Caco-2 (cell line): ENCODE measurements at places on chromosomes 16 and 17. TPM values are rescaled to one million over a fixed set of nuclear protein-coding genes. Genes with fewer than 3 reads are reported as not detected.

- H3K27me3 ChIP-seq: no peaks in the 10 kb centered on the region
- DNase-seq: no peak
- H3K4me3 ChIP-seq: no peak overlapping the region
Observed at GRCh38 chr16:12675046-12675445, 128.6 kb downstream of the CPPED1 start.

- H3K4me1 ChIP-seq: peaks cover 31% of the 10 kb centered on the region
- H3K27me3 ChIP-seq: no peaks in the 10 kb centered on the region
- H3K4me3 ChIP-seq: no peak overlapping the region
Observed at GRCh38 chr17:82361885-82362633, 3.0 kb downstream of the TEX19 start.

GRCh38 chr17:8255499-8255898, 6.4 kb downstream of the PFAS start:
- H3K4me1 ChIP-seq: no peaks in the 10 kb centered on the region
- H3K27me3 ChIP-seq: no peaks in the 10 kb centered on the region
- H3K36me3 ChIP-seq: no peaks in the 10 kb centered on the region
- no peak for DNase-seq
- H3K27ac ChIP-seq: no peak overlapping the region

DNA sequence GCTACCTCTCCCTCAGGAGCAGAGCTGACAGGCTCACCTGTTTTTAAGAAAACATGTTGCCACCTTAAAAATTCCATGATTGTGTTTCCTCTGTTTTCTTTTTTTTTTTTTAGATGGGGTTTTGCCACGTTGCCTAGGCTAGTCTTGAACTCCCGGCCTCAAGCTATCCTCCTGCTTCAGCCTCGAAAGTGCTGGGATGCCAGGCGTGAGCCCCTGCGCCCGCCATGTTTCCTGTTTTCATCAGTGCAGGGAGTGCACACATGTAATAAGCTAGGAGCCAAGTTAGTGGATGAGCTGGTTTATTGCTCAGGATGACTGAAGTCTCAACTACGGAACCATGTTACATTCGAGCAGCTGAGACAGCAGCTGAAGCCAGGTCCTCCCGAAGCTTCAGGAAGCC, 13.6 kb downstream of the MRM3 start:
- no peak overlapping the region for H3K27ac ChIP-seq
- no peak overlapping the region for H3K4me3 ChIP-seq
- no peaks in the 10 kb centered on the region for H3K4me1 ChIP-seq
- no peaks in the 10 kb centered on the region for H3K36me3 ChIP-seq

DNA sequence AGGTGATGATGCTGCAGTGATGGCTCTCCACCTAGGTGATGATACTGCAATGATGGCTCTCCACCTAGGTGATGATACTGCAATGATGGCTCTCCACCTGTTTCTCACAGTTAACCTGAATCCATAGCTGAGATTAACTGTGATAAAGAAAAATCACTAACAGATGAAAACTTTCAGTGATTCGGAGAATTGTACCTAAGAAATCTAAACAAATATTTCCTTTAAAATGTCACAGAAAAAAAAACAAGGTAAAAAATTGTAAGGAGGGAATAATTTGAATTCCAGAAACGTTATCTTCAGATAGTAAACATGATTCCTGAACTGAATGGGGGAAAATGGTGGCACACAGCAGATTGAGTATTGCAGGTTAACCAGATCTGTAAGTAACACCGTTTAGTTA, 113.4 kb downstream of the MAP2K4 start:
- no peak overlapping the region for H3K4me3 ChIP-seq
- no peaks in the 10 kb centered on the region for H3K36me3 ChIP-seq
- H3K27ac ChIP-seq: no peak overlapping the region
- no peaks in the 10 kb centered on the region for H3K27me3 ChIP-seq
- no peaks in the 10 kb centered on the region for H3K4me1 ChIP-seq
- DNase-seq: no peak

DNA sequence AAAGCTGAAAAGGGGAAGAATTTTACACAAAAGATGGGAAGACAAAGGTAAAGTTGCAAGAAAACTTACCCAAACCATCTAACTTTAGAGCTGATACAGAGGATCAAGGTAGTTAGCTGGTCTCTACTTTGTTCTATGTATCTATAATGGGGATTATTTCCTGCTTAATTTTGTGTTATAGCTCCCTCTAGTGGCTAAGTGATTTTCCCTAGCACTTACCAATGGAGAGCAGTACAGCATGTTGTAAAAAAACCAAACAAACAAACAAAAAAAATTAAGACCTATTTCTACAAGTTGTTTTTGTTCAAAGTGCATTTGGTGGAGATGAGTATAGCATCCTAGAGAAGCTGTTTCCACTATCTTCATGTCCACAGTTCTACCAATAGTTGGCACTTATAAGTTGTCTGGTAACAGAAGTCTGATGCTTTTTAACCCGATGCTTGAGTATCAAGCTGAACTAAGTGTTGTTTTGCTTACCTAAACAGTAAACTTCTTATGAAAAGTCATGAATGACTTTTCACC, 7.5 kb downstream of the SRSF1 start:
- H3K36me3 ChIP-seq: peaks cover 4% of the 10 kb centered on the region; the same call in 1 of the 2 replicates
- H3K27ac ChIP-seq: no peak overlapping the region

Gene SKAP1
- 0.70 and 1.5 TPM in 2 replicates for total RNA-seq

Gene MYH2
- total RNA-seq: not detected in 2 replicates

Gene NHERF1
- total RNA-seq: 204 and 218 TPM in 2 replicates
